ENCODE measurements at places on chromosomes 2 and 18.

GRCh38 chr2:406231-406630 lies 118.3 kb upstream of the ALKAL2 start:
- no peak for DNase-seq

DNA sequence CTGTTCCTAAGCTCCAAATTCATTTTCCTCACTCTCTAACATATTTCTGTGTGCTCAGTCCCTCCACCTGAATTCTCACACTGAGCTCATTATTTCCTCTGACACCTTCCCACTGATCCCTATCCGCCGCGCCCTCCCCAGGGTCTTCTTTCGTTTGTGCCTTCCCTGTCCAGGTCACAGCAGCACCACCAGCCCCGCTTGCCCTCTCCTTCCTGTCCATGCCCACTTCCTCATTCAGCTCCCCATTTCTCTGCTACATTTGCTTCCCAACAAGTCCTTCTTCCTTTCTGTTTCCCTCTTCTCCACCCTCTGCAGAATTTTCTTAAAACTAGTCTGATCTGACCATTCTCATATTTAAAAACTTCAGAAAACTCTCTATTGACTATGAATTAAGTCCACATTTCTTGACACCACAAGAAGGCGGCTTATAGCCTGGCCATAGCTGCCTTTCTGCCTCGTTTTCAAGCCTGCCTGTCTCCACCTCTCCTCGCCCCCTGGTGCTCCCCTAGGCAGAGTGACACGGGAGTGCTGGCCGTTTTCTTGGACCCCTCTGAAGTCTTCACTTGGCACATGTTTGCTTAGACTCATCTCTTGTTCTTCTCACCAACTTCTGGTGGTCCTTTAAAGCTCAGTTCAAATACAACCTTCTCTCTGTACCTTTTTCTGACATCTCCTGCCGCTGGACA lies 138.7 kb upstream of the BOD1L2 start:
- DNase-seq: no peak

GRCh38 chr2:215969131-215969841 lies 44.1 kb downstream of the MREG start:
- DNase-seq: no peak

DNA sequence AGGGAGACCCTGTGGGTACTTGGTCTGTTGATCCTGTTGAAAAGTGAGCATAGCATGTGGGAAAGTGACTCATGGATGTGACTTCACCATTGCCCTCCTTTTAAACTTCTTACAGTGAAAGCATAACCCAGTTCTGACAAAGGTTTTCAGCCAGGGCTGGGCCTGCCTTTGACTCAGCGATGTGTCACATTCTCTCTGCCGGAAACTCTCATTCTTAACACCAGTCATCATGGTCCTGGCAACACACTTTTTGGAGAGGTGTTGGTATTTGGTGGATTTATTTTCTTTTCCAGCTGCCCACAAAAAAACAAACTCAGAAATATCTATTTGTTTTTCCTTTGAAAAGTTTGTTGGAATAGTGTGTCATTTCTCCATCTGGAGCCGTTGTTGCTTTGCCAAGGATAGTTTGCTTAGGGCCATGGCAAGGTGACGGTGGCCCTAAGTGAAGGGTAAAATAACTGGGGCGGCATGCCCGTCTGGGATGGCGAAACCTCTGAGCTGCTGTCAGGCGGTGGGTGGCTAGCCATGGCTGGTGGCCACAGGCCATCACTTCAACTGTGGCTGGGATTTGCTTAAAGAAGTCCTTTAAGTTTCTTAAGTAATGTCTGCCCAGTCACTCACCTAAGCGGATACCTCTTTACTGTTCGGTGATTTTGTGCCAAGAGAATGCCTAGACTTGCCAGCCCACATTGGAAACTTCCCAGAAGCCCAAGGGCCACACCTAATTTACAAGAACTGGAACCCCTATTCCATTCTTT lies 123.3 kb downstream of the LTBP1 start:
- DNase-seq: no peak

GRCh38 chr2:2455151-2455550 lies 124.1 kb upstream of the MYT1L start:
- no peak for DNase-seq

GRCh38 chr2:162258686-162259085 lies 15.4 kb upstream of the FAP start:
- DNase-seq: no peak

GRCh38 chr2:648476-649424 lies 28.5 kb downstream of the TMEM18 start:
- no peak for DNase-seq
